ENCODE measurements at places on chromosomes 13 and 19. TPM values are rescaled to one million over a fixed set of nuclear protein-coding genes. Genes with fewer than 3 reads are reported as not detected.

Gene NBEA
- total RNA-seq = 26.9 TPM

Gene ANKRD24
- total RNA-seq = 18.0 TPM

Gene LGALS14
- not detected for total RNA-seq

Gene ERF
- 49.4 TPM for total RNA-seq

Gene ZNF497
- total RNA-seq = 1.0 TPM

Gene PODNL1
- total RNA-seq = not detected
